ENCODE measurements at places on chromosomes 11 and 22. TPM values are rescaled to one million over a fixed set of nuclear protein-coding genes. Genes with fewer than 3 reads are reported as not detected.
A peak's percentile ranks its signal among the peaks of the same experiment; 100 is the strongest.

Gene CCDC73
- not detected for total RNA-seq

Gene ROBO3
- 38.0 TPM for total RNA-seq

Gene RAB38
- total RNA-seq = 0.21 TPM

Gene FIBIN
- total RNA-seq = not detected

DNA sequence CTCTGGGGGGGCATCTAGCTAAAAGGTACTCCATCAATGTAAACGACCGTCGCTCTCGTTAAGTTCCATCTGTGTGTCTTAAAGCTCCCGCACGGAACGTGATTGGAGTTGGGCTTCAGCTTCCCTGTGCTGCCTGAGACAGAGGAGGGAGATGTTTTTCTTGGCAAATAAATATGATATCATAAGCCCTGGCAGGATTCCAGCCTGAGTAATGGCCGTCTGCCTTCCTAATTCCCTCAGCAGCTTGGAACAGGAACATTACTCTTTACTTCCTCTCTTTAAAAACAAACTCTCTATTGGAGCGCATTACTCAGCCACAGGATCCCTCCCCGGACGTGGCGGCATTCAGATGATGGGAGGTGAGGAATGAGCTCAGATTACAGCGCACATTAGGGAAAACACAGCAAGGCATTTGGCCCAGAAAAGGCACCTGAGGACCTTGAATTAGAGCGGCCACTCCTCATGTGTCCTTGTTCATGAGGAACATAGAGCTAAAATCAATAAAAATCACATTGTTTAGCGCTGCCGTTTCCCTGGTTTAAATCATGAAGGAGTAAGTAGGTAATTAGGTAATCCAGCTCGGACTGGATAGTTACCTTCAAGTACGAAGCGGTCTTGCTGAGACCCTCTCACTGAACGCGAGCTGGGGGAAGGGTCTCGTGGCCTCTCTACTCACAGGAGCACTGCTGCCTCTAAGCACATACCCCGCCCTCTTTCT lies 230.4 kb downstream of the ST3GAL4 start:
- no peak for DNase-seq

GRCh38 chr11:73331138-73331916 lies 23.3 kb downstream of the ARHGEF17 start:
- no peak for DNase-seq

- no peak for DNase-seq
These were observed 75.0 kb downstream of the ZC3H12C start for GRCh38 chr11:110168033-110168803.

DNA sequence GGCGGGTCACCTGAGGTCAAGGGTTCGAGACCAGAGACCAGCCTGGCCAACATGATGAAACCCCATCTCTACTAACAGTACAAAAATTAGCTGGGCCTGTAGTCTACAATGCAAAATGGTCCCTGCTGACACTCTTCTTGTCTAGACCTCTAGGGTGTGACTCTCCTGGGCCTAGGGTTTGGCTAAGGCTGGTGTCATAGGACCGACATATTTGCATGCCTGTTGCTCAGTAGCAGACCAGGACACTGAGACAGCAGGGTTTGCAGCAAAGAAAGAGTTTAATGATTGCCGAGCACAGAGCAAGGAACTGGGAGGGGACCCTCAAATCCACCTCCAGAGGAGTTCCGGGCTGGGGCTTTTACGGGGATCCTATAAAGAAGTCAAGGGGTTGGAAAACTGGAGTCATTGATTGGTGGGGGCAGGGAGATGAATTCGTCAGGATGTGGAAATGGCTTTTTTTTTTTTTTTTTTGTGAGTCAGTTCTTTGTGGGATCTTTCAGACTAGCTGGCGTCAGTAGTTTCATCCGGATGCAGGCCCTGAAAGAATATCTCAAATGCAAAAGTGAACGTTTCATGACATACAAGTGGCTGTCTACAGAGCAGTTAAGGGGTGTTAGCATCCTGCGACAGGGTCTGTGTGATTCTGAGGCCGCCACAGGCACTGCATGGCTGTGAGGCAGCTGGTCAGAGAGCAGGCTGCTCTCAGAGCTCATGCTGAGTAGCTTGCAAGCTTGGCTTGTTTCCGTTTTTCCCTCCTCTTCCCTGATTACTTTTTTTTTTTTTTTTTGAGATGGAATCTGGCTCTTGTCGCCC lies 27.2 kb upstream of the A4GALT start:
- DNase-seq = no peak

DNA sequence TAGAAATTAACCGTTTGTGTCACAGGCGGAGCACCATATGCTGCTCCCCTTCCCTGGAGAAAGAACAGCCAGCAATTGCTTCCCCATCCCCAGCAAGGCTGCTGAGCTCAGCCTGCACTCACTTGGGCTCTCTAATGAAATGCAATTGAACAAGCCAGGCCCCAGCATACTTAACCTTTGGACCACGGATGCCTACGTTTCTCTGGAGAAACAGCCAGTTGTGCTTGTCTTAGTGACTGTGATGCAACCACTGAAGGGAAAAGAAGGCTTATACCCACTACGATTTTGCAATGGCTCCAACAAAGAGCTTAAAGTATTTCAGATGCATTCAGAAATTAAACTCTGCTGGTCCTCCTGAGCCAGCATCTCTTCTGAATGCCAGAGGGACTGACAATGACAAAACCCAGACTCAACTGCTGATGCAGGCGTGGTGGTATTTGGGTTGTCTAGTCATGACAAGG lies 51.3 kb upstream of the SESN3 start:
- DNase-seq = no peak

DNA sequence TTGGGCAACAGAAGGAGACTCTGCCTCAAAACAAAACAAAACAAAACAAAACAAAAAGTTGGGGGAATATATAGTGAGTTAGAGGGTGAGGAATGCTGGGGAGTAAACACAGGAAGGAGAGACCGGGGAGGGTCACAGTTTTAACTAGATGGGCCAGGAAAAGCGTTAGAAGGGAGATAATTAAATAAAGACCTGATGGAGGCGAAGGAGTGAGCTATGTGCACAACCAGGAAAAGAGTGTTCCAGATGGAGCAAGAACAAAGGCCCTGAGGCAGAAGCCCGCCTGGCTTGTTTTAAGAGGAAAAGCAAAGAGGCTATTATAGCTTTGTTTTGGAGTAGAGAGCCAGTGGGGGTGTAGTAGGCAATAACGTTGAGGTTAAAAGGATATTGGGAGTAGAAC lies 4.8 kb upstream of the PLA2G6 start:
- no peak for DNase-seq

GRCh38 chr11:117876341-117877119 lies at the start of gene FXYD6:
FXYD6 (minus strand) TSS chr11:117876658; CDS start chr11:117842776, 33,882 bp downstream.
- DNase-seq = no peak

GRCh38 chr11:6320411-6321155 lies at the start of gene CAVIN3:
CAVIN3 (minus strand) TSS chr11:6320501; CDS start chr11:6320476, 25 bp downstream.
- DNase-seq = peak; percentile 81
